ENCODE measurements at places on chromosomes 2 and 18.

- DNase-seq = peak; percentile 10
Observed at GRCh38 chr2:122055521-122055931, 300.1 kb downstream of the TSN start.

- DNase-seq = no peak
Observed at GRCh38 chr18:73940721-73941120, 206.9 kb downstream of the FBXO15 start.

DNA sequence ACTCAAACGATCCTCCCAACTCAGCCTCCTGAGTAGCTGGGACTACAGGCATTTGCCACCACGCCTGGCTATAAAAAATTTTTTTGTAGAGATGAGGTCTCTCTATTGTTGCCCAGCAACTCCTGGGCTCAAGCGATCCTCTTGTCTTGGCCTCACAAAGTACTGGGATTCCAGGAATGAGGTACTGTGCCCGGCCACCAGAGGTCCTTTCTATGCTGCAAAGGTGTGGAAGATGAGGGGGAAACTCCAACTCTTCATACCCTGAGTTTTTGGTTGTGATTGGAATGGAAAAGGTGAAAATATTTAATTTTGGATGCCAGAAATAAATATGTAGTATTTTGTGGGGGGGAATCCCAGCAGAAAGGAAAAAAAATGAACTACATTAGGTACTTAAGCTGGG, 36.0 kb downstream of the MRPL33 start:
- DNase-seq = no peak

GRCh38 chr2:122905431-122905830, 1119.7 kb upstream of the CNTNAP5 start:
- no peak for DNase-seq

- DNase-seq = no peak
Observed at GRCh38 chr2:24511894-24512293, 20.8 kb downstream of the NCOA1 start.

GRCh38 chr2:148615381-148615841, 29.1 kb upstream of the EPC2 start:
- DNase-seq = no peak

DNA sequence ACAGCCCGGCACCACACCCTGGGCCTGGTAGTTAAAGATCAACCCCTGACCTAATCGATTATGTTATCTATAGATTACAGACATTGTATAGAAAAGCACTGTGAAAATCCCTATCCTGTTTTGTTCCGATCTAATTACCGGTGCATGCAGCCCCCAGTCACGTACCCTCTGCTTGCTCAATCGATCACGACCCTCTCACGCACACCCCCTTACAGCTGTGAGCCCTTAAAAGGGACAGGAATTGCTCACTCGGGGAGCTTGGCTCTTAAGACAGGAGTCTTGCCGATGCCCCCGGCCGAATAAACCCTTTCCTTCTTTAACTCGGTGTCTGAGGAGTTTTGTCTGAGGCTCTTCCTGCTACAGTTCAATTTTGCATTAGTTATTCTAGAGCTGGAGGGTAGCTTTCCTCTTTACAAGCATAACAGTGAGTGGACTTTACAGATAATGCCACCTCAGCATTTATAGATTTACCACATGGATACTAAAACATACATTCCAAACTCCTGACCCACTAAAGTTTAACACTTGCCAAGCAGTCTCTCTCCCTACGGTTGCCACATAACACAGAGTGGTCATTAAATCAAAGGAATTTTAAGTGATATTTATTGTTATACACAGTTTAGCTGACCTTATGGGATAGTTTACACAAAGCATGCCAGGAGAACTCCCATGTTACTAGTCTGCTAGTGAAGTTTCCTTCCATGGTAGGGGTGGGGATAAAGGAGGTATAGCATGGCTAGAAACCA, 101.0 kb downstream of the EVA1A start:
- DNase-seq = no peak

GRCh38 chr2:222797261-222797660, 63.6 kb upstream of the ACSL3 start:
- DNase-seq = no peak

DNA sequence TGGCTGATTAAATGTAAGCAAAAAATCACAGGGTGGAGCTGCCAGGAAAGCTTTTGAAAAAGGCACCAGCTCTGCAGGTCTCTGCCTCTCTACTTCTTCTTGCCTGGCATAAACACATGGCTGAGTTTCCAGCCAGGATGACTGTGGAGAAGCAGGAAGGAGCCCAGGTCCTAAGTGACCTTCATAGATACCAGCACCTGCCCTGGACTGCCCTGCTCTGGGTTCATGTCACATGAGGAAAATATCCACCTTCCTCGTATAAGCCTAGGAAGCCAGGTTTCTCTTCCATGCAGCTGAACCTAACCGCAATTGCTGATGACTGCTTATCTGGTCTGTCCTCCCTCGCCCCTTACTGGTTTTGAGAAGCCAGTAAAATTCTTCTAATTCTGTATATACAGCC, 47.8 kb upstream of the CREB1 start:
- DNase-seq = no peak

DNA sequence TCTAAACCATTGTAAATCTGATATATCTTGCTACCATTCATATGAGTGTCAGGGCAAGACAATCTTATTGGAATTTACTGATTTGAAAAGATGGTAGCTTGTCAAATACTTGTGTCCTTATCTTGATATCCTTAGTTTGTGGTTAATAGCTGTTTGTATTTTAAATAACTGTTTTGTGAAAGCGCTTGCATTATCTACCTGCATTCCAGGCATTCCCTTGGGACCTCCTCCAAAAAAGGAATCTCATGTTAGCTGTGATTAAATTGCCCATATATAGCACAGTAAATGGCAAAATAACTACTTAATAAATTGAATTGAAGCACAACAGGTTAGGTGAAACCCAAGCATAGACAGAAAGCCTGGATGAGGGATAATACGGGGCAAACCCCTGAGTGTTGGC, 13.9 kb downstream of the CNTNAP5 start:
- no peak for DNase-seq

Measured in mesothelial cell of epicardium (in vitro differentiated cells).